ENCODE measurements at places on chromosomes 1 and 21.

DNA sequence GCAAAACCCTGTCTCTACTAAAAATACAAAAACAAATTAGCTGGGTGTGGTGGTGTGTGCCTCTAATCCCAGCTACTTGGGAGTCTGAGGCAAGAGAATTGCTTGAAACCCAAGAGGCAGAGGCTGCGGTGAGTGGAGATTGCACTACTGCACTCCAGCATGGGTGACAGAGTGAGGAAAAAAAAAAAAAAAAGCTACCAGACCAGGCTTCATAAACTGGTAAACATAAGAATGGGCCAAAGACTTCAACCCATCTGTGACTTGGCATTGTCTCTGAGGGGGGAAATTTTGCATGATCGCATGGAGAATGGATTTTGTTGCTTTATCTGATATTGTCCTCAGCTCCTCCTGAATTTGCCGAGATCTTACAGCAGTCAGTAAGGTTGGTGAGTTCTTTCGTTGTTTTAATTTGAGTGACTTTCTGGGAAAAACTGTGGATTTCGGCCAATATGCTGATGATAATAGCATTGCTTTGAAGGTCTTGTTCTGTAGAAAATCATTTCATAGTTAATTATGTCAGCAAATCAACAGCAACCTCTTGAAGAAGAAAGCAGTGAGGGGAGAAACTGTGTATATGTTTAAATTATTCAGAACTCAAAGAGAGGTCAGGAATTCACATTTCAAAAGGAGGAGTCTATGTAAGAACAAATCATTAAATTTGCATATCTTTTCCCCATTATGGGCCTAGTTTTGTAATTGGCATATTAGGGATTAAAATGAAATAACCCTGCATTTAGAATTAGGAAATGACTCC lies 13.1 kb downstream of the FGGY start:
- no peak for DNase-seq

GRCh38 chr1:243457363-243457982 lies 201.6 kb downstream of the SDCCAG8 start:
- no peak for DNase-seq

DNA sequence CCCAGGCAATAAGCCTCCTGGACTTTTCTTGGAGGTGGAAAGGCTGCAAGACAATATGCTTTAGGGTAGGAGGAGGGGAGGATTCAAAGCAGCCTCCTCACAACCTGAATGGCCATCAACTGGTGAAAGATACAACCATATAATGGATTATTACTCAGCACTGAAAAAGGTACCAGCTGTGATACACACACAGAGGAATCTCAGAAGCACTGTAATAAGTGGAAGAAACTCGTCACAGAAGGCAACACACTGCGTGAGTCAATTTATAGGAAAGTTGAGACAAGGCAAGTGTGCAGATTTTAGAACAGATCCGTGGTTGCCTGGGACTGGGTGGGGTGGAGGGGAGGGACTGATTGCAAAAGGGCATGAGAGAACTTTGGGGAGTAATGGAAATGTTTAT lies 64.9 kb upstream of the ZBTB40 start:
- DNase-seq, result no peak

GRCh38 chr1:63866084-63866483 lies 92.3 kb downstream of the ROR1 start:
- no peak for DNase-seq

GRCh38 chr1:73044241-73045036 lies 762.1 kb upstream of the NEGR1 start:
- peak; percentile 47 for DNase-seq

- no peak for DNase-seq
These were observed 216.6 kb downstream of the MRPL39 start for GRCh38 chr21:25390701-25391100.

DNA sequence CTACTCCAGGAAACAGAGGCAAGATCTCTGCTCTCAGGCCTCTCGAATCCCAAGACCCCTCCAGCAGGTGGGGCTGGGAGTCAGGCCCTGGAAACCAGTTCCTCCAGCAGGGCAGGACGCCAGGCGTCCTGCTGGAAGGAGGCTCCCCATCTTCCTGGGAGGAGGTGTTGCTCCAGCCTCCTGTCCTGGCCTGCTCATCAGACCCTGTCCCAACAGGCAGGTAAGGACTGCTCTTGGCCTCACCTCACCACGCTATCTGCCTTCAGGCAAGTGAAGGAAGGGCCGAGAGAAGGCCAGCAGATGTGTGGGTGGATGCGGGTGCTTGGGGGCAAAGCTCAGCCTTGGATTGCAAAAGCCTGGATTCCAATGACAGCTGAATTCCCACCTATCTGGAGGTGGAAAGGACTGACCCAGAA lies 82.9 kb downstream of the SSBP3 start:
- no peak for DNase-seq

GRCh38 chr1:230750576-230750975 lies 3.4 kb downstream of the CAPN9 start:
- no peak for DNase-seq

DNA sequence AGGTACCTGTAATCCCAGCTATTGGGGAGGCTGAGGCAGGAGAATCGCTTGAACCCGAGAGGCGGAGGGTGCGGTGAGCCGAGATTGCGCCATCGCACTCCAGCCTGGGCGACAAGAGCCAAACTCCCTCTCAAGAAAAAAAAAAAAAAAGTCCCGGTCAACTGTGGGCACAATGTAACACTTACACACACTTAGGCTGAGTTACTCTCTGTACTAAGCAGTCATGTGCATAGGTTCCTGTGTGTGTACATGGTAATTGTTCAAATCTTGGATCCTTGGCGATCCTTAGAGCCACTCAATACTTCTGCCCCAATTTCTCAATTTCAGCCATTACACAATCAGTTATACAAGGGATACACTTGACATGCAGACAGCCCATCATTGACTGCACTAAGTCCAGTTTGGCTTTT lies 11.6 kb downstream of the SDCCAG8 start:
- DNase-seq, result no peak

- no peak for DNase-seq
These were observed 63.1 kb downstream of the LAMC2 start for GRCh38 chr1:183248989-183249691.

GRCh38 chr1:119815361-119815760 lies 4.1 kb upstream of the REG4 start:
- DNase-seq, result no peak

DNA sequence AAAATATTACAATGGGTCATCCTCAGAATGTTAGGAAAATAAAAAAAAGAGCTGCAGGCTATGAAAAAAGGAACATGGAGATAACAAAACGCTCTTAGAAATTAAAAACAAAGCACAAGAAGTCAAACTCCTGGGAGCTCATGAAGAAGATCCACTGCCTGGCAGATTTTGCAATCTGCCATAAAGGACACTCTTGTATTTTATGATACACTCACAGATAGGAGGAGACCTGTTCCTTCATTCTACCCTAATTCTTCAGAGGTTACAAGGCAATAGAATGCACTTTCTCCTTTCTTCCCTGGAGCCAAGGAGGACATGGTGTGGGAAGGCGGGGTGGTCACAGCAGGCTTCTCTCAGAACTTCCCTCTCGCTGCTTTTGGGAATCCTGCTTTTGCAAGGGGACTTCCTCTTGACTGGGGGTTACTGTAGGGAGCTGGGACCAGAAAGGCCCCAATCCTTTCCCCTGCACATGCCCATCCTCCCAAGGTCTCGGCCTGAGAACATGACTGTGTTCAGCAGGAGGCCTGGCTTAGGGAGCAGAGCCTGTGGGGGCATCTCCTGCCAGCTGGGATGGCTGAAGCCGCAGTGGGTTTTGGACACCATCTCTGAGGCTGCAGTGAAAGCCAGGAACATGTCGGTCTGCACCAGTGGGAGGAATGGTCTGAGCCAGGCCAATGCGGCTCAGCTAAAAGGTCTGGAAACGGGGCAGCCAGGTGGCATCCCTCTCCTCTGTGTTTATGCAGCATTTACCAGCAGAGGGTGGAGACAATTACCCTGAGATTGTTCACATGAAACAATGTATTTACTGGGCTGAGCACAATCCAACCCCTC lies 44.8 kb downstream of the GPR161 start:
- no peak for DNase-seq

- no peak for DNase-seq
These were observed 1.1 kb upstream of the COQ8A start for GRCh38 chr1:226938903-226939437.

DNA sequence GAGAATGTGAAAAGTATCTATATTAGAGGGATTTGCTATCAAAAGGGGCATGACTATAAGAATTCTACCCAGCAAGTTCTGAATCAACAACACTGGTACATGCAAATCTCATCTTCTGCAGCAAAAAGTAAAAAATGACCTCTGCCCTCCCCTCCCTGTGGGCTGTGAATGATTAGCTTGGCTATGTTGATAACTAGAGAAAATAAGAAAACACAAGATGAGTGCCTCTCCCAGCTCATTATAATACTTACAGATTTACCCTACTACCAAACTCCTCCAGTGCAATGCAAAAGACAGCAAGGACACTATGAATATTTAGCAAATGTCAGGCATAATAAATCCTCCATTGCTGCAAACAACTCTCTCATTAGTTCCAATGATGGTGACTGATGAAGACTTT lies 102.4 kb downstream of the SLC45A1 start:
- no peak for DNase-seq

GRCh38 chr21:15023776-15024175 lies 41.0 kb downstream of the NRIP1 start:
- DNase-seq, result no peak

DNA sequence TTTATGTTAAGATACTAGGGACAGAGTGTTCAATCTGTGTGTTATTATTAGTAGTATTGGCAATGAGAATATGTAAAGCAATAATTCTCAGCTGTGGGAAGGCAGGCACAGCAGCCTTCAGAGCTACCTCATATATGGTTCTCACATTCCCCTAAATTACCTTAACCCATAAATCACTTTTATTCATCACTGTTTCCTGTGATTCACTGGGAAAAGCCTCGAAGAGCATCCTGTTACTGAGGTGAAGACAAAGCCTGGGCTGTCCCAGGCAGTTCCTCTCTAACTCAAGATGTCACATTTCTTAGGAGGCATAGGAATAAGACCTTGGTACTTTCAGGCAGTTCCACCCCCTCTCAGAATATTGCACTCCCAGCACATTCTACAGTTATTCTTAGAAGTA lies 965.7 kb downstream of the NCAM2 start:
- no peak for DNase-seq

Data from right forelimb (tissue), 1 donor.